Foreskin keratinocyte (primary cell): ENCODE measurements at places on chromosomes 6 and 20.
A peak's percentile ranks its signal among the peaks of the same experiment; 100 is the strongest.

DNA sequence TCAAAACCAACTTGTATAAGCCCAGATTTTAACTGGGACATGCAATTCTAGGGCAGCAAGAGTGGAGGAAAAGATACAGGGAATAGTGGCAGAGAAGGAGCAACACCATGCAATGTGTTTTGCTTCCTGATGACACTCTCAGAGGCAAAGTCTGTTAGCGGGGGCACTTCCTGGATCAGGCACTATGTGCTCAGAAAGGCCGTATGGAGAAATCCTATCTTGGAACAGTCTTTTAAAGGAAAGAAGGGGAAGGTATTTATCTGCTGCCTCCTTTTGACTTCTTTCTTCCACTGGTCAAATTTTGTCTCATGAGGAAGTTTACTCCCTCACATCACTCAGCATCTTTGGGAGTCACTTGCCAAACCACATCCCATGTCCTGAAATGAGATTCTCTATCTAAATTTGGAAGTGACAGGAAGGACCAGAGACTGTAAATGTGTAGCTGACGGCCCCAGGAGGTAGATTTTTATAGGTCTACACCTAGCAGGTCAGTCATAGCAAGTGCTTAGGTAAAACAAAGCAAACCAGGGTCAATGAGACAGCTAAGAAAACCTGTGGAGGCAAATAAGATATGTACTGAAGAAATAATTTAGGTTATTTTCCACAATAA is 91.7 kb upstream of the ELOVL5 start:
- no peak for DNase-seq

DNA sequence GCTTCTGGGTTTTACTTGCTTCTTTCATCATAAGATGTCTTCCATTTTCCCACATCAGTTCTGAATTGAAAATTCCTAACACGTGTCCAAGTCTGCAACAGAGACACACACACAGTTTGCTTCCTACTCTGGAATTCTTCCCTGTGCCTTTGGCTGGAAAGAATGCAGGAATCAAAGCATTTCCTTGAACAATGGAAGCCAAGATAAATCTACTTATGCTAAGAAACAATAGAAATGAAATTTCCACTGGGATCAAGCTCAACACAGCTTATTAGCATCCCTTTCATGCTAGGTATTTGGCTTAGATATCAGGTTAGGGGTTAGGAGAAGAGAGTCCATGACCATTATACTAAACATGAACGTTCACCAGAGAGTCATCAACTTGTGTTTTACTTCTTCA is 101.1 kb upstream of the SCAF8 start:
- no peak for DNase-seq

- DNase-seq = peak; percentile 36
Observed at GRCh38 chr6:29992807-29993206, 50.5 kb downstream of the HLA-A start.

DNA sequence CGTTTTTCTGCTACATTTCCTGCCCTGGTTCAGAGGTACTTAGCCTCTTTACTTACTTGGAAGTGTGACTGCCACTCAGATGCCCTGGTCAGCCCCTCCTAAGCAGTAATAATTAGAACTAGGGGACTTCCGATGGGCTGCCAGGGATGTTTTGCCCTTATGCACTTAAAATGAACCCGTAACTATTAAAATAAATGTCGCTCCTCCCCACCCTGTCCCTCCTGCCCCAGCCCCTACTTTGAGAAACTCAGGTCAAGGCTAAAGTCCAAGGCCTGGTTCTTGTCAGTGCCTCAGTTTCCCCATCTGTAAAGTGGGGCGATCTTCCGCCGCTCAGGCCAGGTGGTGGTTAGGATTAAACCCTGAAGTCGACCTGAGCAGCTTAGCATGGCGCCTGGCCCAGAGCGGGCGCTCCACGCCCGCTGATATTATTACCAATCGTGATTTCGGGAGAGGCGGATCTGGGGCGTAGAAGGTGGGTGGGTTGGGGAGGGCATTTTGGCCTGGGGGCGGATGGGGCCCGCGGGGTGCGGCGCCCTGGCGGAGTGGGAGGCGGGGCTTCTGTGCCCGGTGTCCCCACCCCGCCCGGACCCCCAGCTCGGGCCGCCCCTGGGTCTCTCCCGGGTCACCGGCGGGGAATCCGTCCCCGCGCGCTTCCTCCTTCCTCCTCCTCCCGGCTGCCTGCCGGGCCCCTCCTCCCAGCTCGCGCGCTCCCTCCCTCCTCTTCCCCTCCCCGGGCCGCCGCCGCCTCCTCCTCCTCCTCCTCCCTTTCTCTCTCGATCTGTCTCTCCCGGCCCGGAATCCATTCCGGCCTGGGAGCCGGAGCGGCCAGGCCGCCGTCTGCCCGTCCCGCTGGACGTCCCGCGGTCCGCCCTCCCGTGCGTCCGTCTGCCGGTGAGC is at the start of gene SRC:
Gene SRC, plus strand, starts transcription at position 802 of the 897 bp plus-strand sequence. CDS start 38,014 bp downstream, outside the sequence.
- no peak for DNase-seq

DNA sequence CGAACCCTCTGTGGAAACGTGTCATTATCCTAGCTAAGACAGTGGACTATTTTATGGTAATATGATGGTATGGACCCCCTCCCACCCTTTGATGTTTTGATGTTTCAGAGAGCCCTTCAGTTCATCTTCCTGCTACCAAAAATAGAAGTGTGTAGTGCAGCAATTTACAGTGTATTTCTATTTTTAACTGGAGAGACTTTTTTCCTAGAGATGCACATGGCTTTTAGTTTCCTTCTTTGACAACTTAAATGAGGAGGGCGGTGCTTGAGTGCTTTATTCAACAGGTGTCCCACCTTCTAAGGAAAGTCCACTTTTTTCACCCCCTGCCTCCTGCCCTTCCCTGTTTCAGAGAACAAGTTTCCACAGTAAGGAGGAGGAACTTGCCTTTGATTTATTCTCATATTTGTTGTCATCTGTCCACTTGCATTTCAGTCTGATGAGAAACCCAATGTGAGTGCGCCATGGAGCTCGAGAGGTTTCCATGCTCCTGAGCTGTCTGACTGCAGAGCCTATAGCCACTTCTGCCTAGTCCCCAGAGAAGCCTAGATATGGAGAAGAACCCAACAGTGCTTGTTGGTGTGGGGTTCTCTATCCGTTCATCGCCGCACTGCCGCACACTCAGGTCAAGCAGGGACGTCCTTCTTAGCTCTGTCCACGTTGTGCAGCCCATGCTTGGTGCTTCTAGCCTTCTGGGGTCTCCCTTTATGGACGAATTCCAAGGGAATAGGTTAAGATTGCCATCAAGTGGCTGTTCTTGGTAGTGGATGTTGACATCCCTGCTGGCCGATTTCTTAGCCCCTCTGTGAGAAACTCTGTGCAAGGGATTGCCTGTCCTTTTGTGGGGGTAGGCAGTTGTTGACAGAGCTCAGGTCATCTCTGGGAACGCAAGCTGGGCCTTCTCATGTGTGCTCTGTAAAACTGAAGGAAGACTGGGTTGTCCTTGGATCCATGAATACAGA is 144.2 kb downstream of the JARID2 start:
- no peak for DNase-seq
